CD8-positive, alpha-beta memory T cell (primary cell): ENCODE measurements at places on chromosomes 16 and 17.

DNA sequence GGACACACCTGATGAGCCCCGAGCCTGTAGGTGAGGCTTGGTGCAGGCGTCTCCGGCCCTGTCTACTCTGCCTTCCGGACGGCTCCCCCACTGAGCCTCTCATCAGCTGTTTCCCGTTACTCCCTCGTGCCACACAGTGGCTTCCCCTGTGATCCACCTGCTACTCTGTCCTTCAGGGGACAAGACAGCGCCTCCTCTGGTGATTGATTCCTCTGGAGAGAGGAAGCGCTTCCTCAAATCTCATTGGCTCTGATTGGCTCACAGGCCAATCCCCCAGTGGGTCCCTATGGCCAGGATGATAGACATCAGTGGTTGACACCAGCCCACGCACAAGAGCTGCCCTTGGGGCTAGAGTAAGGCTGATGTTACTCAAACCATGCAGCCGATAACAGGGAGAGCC is 24.0 kb downstream of the RNF213 start:
- H3K4me1 ChIP-seq = no peaks in the 10 kb centered on the region
- DNase-seq = no peak
- H3K4me3 ChIP-seq = no peak overlapping the region
- H3K27ac ChIP-seq = no peak overlapping the region
- no peaks in the 10 kb centered on the region for H3K27me3 ChIP-seq

DNA sequence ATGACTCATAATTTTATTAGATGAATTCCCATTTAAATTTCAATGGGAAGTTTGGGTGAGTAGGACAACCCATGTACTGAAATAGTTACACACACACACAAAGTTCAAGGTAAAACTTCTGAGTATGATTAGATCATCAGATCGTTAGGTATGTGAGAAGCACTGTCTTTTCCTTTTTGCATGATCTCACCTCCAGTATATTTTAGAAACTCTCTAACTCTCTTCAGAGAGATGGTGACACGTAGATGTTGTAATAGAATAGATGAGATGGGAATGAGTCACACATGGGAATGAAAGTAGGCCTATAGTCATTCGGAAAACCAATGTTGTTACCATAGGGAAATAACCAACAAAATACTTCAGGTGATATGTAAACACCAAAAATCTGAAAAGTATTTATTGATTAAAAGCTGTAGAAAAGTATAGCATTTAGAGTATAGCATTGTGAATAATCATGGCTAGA is 22.2 kb downstream of the KRT23 start:
- H3K27ac ChIP-seq = no peak overlapping the region
- H3K4me3 ChIP-seq = no peak overlapping the region
- no peaks in the 10 kb centered on the region for H3K4me1 ChIP-seq
- H3K36me3 ChIP-seq = no peaks in the 10 kb centered on the region
- no peak for DNase-seq

GRCh38 chr17:29054835-29055234 is 11.9 kb downstream of the PIPOX start:
- no peaks in the 10 kb centered on the region for H3K4me1 ChIP-seq
- no peak for DNase-seq
- H3K27me3 ChIP-seq = no peaks in the 10 kb centered on the region
- H3K36me3 ChIP-seq = no peaks in the 10 kb centered on the region
- no peak overlapping the region for H3K4me3 ChIP-seq

GRCh38 chr17:40450175-40450574 is 6.9 kb downstream of the IGFBP4 start:
- H3K27me3 ChIP-seq = no peaks in the 10 kb centered on the region
- H3K4me3 ChIP-seq = no peak overlapping the region
- no peak for DNase-seq
- H3K27ac ChIP-seq = no peak overlapping the region
- H3K4me1 ChIP-seq = peaks cover 24% of the 10 kb centered on the region

DNA sequence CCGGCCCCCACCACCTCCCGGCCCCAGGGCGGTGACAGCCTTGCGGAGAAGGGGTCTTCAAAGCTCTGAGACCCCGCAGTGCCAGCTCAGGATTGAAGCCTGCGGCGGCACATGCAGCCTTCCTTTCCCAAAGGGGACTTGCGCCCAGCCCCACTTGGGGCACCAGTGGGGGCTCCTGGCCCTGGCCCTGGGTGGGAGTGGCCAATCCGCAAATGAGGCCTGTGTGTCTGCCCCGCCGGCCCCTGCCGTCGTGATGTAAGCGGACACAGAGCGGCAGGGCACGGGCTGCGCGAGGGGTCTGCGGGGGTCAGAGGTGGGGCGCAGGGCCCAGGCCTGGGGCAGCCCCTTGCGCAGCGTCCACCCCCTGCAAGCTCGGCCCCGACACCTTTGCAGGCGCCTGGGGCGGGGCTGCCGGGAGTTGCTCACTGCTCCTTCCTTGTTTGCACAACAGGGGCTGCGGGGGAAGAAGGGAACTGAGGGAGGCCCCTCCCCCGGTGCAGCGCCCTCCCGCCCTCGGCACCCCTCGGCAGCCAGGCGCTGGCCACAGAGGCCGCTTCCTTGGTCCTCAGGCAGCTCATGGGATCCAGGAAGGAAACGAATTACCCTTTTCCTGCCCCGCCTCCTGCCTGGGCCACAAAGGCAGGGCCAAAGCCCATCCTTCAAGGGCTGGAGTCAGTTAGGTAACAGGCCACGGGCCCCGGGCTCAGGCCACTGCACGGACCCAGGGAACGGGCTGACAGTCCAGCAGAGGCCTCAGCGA is 2.9 kb downstream of the SLC16A3 start:
- no peak overlapping the region for H3K4me3 ChIP-seq
- no peaks in the 10 kb centered on the region for H3K27me3 ChIP-seq
- no peak for DNase-seq
- peak overlapping the region; percentile 73 for H3K27ac ChIP-seq
- no peaks in the 10 kb centered on the region for H3K36me3 ChIP-seq

GRCh38 chr17:50288306-50288705 is 14.0 kb downstream of the TMEM92 start:
- no peak overlapping the region for H3K4me3 ChIP-seq
- H3K4me1 ChIP-seq = no peaks in the 10 kb centered on the region
- H3K27me3 ChIP-seq = no peaks in the 10 kb centered on the region
- H3K36me3 ChIP-seq = no peaks in the 10 kb centered on the region

GRCh38 chr16:67571981-67572431 is 9.7 kb downstream of the CTCF start:
- no peak overlapping the region for H3K4me3 ChIP-seq
- no peak overlapping the region for H3K27ac ChIP-seq
- H3K36me3 ChIP-seq = peaks cover 23% of the 10 kb centered on the region
- peaks cover 6% of the 10 kb centered on the region for H3K4me1 ChIP-seq

DNA sequence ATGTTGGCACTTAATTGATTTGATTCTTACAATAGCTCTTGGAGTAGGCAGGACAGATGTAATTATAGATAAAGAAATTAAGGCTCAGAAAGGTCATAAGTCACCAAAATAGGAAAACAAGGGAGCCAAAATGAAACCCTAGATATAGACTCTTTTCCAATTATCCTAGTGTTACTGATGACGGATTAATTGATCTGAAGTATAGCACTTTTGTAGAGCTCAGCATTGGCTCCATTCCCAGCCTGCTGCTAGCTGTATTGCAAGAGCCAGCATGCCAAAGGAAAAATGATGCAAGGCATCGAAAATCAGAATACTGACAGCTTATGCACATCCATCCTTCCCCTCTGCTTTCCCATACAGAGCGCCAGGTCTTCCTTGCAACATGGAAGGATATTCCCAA is 21.6 kb upstream of the RASL10B start:
- no peak for DNase-seq
- peaks cover 11% of the 10 kb centered on the region for H3K36me3 ChIP-seq
- peaks cover 26% of the 10 kb centered on the region for H3K4me1 ChIP-seq
- H3K27ac ChIP-seq = no peak overlapping the region

DNA sequence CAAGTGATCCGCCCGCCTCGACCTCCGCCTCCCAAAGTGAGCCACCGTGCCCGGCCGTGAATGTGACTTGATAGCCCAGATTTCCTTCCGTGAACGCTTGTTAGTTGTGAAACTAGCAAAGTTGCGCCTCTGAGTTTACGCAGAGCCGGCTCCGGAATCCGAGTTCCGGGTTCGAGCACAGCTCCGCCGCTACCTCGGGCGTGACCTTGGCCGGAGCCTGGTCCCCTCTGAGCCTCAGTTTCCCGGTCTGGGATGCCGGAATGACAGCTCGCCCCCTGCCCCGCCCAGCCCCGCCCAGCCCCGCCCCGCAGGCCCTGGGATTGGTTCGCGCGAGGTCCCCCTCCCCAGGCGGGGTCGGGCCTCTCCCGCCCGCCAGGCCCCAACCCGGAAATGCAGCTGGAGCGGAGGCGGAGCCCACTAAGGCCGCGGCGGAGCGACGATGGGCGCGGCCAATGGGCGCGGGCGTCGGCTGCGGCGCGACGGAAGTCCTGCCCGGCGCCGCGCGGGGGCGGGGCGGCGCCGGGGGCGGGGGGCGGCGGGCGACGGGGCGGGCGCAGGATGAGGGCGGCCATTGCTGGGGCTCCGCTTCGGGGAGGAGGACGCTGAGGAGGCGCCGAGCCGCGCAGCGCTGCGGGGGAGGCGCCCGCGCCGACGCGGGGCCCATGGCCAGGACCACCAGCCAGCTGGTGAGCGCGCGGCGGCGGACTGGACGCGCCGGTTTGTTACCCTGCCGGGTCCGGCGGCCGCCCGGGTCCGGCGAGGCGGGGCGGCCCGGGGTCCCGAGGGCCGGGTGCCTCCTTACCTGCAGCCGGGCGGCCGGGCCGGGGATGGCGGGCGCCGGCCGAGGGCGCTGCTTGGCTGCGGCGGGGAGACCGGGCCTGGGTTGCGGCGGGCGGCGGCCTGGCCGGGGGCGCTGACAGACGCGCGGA is at the start of gene PDPK1:
Gene PDPK1 (plus strand): TSS at position 571 of the 929 bp plus-strand sequence. CDS start 92 bp downstream, at position 663.
- no peaks in the 10 kb centered on the region for H3K27me3 ChIP-seq
- H3K36me3 ChIP-seq = no peaks in the 10 kb centered on the region
- H3K4me1 ChIP-seq = peaks cover 29% of the 10 kb centered on the region
- DNase-seq = peak; percentile 95

- H3K4me1 ChIP-seq = peaks cover 36% of the 10 kb centered on the region
- H3K27ac ChIP-seq = peak overlapping the region; percentile 96
- H3K27me3 ChIP-seq = no peaks in the 10 kb centered on the region
- DNase-seq = peak; percentile 64
These were observed 470 bp downstream of the DCUN1D3 start for GRCh38 chr16:20899477-20900298.

DNA sequence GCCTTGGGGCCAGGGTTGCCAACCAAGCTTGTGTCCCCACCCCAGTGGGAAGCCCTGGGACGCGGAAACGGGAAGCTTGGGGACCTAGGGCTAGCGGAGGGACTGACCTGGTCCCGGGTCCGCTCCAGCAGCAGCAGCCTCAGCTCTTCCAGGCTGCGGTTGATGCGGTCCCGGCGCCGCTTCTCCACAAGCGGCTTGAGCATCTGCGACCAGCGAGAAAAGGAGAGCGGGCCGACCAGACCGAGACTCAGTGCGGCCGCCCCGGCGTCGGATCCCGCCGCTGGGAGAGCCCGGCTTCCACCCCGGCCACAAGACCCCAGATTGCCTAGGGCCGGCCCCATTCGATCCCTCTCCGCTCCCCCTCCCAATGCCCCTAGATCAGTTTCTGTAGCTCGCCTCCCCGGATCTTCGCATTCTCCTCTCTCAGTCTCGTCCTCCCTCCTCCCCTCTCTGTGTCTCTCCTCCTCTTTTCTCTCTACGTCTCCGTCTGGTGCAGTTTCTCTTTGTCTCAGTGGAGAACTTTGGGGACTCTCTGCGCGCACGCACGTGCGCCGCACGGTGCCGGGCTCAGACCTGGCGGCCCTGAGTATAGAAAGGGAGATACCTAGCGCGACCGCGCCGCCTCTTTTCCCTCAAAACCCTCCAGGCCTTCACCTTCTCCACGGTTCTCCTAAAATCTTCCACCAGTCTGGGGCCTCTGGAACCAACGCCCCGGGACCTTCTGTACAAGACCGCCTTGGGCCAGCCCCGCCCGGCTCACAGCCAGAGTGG is 797 bp downstream of the HES7 start:
- DNase-seq = peak; percentile 41
- H3K27me3 ChIP-seq = peaks cover 7% of the 10 kb centered on the region
- H3K4me3 ChIP-seq = peak overlapping the region; percentile 91
- no peaks in the 10 kb centered on the region for H3K36me3 ChIP-seq
- H3K27ac ChIP-seq = no peak overlapping the region
- H3K4me1 ChIP-seq = peaks cover 63% of the 10 kb centered on the region

- no peaks in the 10 kb centered on the region for H3K27me3 ChIP-seq
- H3K4me1 ChIP-seq = no peaks in the 10 kb centered on the region
- H3K27ac ChIP-seq = no peak overlapping the region
- H3K4me3 ChIP-seq = no peak overlapping the region
These were observed 123.9 kb upstream of the GNAO1 start for GRCh38 chr16:56067406-56067805.

- H3K36me3 ChIP-seq = no peaks in the 10 kb centered on the region
- peak overlapping the region; percentile 60 for H3K27ac ChIP-seq
- no peaks in the 10 kb centered on the region for H3K27me3 ChIP-seq
- H3K4me1 ChIP-seq = peaks cover 18% of the 10 kb centered on the region
- H3K4me3 ChIP-seq = peak overlapping the region; percentile 70
These were observed 496 bp downstream of the EZH1 start for GRCh38 chr17:42744283-42744805.

- no peaks in the 10 kb centered on the region for H3K27me3 ChIP-seq
- no peak for DNase-seq
- no peaks in the 10 kb centered on the region for H3K4me1 ChIP-seq
- H3K27ac ChIP-seq = no peak overlapping the region
These were observed 174.2 kb downstream of the TANC2 start for GRCh38 chr17:63140255-63140654.

- no peak overlapping the region for H3K4me3 ChIP-seq
- H3K27ac ChIP-seq = no peak overlapping the region
- H3K36me3 ChIP-seq = no peaks in the 10 kb centered on the region
- H3K27me3 ChIP-seq = no peaks in the 10 kb centered on the region
- H3K4me1 ChIP-seq = peaks cover 28% of the 10 kb centered on the region
These were observed 66.9 kb upstream of the TNRC6C start for GRCh38 chr17:77891602-77892001.
